ENCODE measurements at places on chromosomes 1 and 21.

- no peak for DNase-seq
These were observed 38.4 kb downstream of the LHX8 start for GRCh38 chr1:75172556-75172955.

GRCh38 chr1:102967786-102968185 lies 140.5 kb downstream of the COL11A1 start:
- DNase-seq = no peak

DNA sequence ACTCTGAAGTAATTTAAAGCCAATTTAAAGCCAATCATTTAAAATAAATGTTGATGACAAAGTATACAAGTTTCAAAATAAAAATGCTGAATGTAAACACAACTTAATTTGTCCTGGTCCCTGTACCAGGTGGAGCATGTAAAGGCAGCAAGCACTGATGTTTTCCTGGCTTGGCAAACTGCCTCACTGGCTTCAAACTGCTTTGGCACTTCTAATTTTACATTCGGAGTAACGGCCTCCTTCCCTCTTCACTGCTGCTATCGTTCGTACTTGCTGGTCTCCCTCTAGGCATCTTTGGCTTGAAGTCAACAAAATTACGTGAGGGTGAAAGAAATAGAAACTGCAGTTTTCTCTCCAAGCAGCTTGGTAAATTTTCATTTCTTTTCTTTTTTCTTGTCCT lies 287.9 kb downstream of the LTN1 start:
- no peak for DNase-seq

- DNase-seq = no peak
These were observed 1.3 kb downstream of the WLS start for GRCh38 chr1:68230901-68231626.

- no peak for DNase-seq
These were observed 56.8 kb upstream of the PDE9A start for GRCh38 chr21:42596657-42597056.

Measured in stimulated activated CD8-positive, alpha-beta memory T cell treated with anti-CD3 and anti-CD28 coated beads, Interleukin-4, amount 100 ng/mL, for 1 hour (primary cell).